ENCODE measurements at places on chromosomes 6 and 20. TPM values are rescaled to one million over a fixed set of nuclear protein-coding genes. Genes with fewer than 3 reads are reported as not detected.

- no peak for DNase-seq
Measured at GRCh38 chr6:20497216-20498040, 36.8 kb upstream of the CDKAL1 start.

- DNase-seq = no peak
Measured at GRCh38 chr6:14621518-14621917, 503.9 kb downstream of the CD83 start.

The OR2H1 gene
- total RNA-seq = not detected

GRCh38 chr20:14561741-14562221, 224.4 kb upstream of the FLRT3 start:
- DNase-seq = no peak

DNA sequence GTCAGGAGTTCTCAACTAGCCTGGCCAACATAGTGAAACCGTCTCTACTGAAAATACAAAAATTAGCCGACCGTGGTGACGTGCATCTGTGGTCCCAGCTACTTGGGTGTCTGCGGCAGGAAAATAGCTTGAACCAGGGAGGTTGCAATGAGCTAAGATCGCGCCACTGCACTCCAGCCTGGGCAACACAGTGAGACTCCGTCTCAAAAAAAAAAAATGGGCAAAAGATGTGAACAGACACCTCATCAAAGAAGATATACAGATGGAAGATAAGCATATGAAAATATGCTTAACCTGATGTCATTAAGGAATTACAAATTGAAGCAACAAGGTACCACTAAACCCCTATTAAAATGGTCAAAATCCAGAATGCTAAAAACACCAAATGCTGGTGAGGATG, 9.2 kb upstream of the HSPA12B start:
- no peak for DNase-seq

- no peak for DNase-seq
Measured at GRCh38 chr6:13428583-13429405, 58.6 kb downstream of the GFOD1 start.

The SERINC1 gene
- total RNA-seq = 375 TPM

GRCh38 chr6:99816795-99817194, 177.2 kb downstream of the MCHR2 start:
- no peak for DNase-seq

- no peak for DNase-seq
Measured at GRCh38 chr20:32672982-32673851, 524 bp downstream of the C20orf203 start.

The DEFB110 gene
- not detected for total RNA-seq

The HRH3 gene
- not detected for total RNA-seq

- DNase-seq = no peak
Measured at GRCh38 chr6:118223316-118223715, 316.3 kb downstream of the SLC35F1 start.

DNA sequence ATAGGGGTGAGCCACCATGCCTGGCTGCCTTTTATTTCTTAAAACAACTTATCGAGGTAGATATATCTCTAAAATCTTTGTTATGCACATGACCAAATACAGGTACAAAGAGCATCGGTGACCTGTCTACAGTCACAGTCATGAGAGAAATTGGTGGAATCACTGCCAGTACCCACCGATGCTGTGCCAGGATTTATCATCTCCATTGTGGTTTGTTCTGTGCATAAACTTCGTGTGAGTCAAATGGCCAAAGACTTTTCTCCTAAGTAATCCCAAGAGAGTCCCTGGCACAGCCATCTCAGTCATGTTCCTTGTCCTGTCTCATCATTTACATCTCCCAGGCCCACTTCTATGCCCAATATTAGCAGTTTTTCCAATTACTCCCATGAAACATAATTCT, 9.0 kb downstream of the GSTA3 start:
- DNase-seq = no peak

DNA sequence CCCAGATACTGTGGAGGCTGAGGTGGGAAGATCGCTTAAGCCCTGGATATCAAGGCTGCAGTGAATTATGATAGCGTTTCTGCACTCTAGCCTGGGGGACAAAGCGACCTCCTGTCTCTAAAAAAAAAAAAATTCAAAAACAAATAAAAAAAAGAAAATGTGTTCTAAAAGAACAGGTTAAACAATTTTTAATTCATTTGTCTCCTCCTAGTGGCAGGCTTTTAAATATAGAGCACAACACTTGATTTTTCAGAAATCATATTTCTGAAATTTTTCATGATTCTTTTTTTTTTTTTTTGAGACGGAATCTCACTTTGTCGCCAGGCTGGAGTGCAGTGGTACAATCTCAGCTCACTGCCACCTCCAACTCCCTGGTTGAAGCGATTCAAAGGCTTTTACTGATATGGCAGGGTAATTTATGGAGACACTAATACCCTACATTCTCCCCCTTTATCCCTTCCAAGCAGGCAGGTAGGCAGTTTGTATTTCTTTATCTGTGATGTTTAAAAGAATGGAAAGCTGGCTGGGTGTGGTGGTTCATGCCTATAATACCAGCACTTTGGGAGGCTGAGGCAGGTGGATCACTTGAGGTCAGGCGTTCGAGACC, 8.7 kb upstream of the GTF3C6 start:
- no peak for DNase-seq

GRCh38 chr6:6721606-6722005, 133.1 kb downstream of the LY86 start:
- no peak for DNase-seq

GRCh38 chr6:14881398-14881797, 364.5 kb upstream of the JARID2 start:
- DNase-seq = no peak

All from breast epithelium (tissue), 4 donors.